Activated naive CD4-positive, alpha-beta T cell (primary cell): ENCODE measurements at places on chromosomes 5 and 9.

- DNase-seq: no peak
These were observed 430.8 kb downstream of the ARHGEF28 start for GRCh38 chr5:74056789-74057164.

DNA sequence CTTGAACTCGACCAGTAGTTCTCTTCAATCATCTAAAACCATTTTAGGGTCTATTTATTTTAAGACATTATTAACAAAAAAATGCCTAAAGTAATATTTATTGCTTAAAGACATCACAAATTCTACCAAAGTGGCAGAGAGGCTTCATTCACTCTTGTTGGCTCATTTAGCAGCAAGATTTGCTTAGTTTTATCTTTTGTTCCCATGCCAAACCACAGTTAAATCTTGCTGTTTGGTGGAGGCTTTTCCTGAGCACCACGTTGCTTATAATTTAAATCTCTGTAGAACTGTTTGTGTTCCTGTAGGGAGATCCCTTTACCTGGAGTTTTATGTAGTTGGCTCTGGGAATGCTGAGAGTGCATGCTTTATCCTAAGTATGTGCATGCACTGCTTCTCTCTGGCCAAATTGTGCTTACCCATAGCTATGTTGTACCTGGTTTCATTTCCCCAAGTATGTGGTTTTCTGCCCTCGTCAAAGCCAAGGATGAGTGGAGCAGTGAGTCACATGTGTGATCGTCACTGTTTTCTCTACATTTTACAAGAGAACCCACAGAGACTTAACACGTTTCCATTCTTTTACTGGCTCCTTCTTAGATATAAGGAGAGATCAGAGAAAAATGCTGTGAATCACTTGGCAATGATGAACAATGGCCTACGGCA lies 42.1 kb upstream of the MAST4 start:
- DNase-seq: no peak

- DNase-seq: no peak
These were observed 86.9 kb upstream of the ALDH1B1 start for GRCh38 chr9:38305582-38305981.

GRCh38 chr9:5578018-5578697 lies 50.7 kb upstream of the RIC1 start:
- DNase-seq: no peak

DNA sequence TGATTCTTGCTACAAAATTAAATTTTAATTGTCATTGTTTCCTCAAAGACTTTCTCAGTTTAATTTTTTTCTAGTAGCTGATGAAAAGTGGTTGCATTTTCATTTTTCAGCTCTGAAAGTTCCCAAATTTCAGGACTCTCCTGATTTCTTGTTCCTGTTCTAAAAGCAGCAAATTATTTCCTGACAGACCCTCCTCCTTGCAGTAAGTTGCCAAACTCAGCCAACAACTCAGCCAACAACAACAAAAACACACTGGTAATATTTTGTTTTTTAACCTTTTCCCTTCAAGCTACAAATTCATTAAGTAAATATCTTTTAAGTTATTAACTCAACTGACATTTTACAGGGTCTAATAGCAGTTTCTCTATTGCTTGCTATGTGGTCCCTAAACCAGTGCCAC lies 487.8 kb upstream of the NUDT12 start:
- DNase-seq: no peak

DNA sequence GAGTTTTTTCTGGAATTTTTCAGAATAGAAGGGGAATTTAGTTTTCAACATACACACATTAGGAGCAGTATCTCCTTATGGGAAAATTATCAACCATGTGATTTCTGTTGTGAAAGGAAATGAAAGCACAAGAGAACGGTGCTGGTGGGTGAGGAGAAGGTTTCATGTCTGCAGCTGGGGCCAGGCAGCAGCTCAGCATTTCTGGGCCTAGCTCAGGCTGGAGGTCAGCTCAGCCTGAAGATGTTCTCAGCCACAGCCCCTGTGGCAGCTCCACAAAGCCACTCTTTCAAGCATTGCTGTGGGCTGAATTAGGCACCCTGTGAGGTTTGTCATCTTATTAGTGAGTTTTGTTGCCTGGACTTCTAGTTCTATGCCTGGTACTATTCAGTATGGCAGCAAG lies 90.3 kb downstream of the DIRAS2 start:
- DNase-seq: no peak

GRCh38 chr5:118646917-118647316 lies 341.4 kb downstream of the DTWD2 start:
- no peak for DNase-seq

DNA sequence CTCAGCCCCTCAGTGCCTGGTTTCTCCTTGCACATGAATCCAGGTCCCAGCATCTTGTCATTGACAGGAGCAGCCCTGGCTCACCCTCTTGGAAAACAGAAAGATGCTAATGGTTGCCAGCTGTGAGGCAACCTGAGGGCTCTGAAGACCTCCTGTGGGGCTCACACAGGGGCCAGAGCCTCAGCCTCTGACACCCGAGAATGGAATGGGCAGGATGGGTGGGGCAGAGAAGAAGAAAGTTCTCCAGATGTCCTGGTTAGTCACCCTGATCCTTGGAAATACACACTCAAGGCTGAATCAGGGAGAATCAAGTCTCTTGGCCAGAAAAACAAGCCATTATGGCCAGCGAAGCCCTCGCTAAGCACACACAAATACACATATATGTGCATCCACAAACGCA lies 32.3 kb upstream of the SPATA31E1 start:
- DNase-seq: no peak

- DNase-seq: no peak
These were observed 388.7 kb downstream of the CETN3 start for GRCh38 chr5:90020575-90021538.

- no peak for DNase-seq
These were observed 80.2 kb downstream of the TRIO start for GRCh38 chr5:14223372-14223771.

- DNase-seq: no peak
These were observed 130.7 kb downstream of the ADAMTS12 start for GRCh38 chr5:33761139-33761538.

DNA sequence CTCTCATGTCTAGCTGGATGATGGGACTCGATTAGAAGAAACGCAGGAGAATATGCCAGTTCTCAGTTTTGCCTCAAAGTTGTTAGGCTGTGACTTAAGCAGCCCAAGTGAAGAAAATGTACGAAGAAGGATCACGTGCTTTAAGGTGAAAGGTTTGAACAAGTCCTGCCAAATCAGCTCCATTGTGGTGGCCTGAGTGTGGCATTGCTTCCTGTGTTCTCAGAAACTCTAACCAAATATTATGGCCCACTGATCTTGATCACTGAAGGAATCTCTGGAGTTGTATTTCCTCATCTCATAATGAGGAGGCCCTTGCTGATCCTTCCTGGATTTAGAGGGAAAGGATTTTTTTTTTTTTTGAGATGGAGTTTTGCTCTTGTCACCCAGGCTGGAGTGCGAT lies 44.0 kb downstream of the OTULIN start:
- DNase-seq: no peak

DNA sequence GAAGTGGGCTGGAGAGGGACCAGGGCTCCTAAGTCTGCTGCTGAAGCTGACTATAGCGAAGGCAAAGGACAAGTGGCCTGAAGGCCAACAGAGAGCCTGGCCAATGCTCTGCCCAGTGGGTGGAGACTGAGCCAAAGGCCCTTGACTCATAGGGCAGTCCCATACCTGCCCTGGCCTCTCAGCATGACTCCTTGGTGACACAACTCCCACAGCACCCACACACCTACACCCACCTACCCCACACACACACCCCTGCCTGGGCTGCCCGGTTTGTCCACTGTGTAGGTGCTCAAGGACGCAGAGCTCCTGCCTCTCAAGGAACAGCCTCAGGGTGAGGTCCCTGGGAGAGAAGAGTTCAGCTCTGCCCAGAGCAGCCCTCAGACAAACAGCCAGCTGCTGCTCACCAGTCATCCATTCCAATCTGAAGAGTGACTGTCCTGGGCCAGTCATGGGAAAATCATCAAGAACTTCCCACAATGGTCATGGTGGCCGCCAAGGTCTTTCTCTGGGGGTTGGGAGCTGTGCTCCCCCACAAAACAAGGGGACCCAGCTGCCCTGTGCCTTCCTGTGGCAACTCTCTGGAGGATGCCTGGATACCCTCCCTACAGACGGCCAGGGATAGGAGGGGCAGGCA lies 5.0 kb downstream of the TNIP1 start:
- no peak for DNase-seq

GRCh38 chr5:149012350-149012749 lies 50.5 kb downstream of the SH3TC2 start:
- no peak for DNase-seq

GRCh38 chr5:132489051-132489770 lies 1.4 kb downstream of the IRF1 start:
- no peak for DNase-seq

DNA sequence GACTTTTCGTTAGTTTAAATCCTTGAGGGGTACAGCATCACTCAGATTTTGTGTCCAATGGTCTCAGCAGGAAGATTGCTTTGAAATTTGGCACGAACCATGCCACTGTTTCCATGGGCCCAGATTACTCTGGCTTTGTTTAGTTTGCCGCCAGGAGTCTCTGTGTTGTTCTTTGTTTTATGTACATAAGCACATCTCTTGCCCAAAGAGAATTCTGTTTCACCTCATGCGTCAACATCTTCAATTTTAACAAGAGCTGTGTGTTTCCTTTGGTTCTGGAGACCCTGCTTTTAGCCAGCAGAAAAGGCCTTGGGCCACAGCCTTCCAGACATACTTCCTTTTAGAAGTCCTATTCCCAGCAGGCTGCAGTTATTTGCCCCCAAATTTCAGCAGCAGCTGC lies 62.4 kb downstream of the TNPO1 start:
- DNase-seq: no peak

- no peak for DNase-seq
These were observed 30.7 kb downstream of the HRH2 start for GRCh38 chr5:175688352-175689146.

- no peak for DNase-seq
These were observed 124.5 kb upstream of the NFIB start for GRCh38 chr9:14438232-14439021.

- DNase-seq: no peak
These were observed 186.4 kb downstream of the CDK5RAP2 start for GRCh38 chr9:120393386-120394057.

- DNase-seq: no peak
These were observed 375.3 kb upstream of the PRR16 start for GRCh38 chr5:120088836-120089235.

GRCh38 chr5:76821136-76821535 lies 2.3 kb downstream of the F2RL1 start:
- DNase-seq: no peak

DNA sequence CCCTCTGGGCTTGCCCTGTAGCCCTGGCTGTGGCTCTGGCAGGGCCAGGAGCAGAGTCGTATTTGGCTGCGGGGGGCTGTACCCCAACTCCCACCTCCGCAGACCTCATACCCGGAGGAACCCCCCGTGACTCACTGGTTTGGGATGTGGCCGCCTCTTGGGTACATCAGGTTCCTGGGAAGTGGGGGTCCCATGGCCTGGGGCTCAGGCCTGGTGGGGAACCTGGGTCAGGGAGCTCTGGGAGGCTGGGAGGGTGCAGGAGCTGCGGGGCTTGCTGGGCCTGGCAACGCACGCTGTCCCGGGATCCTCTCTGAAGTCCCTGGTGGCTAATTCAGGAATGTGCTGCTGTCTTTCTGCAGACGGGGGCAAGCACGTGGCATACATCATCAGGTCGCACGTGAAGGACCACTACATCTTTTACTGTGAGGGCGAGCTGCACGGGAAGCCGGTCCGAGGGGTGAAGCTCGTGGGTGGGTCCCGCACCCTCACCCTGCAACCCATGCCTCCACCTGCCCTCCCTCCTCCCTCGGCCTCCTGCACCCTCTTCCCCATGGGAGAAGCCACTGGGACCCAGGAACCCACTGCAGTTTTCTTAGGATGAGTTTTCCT lies 2.4 kb downstream of the LCN1 start:
- no peak for DNase-seq

GRCh38 chr5:140546851-140547507 lies 483 bp upstream of the EIF4EBP3 start:
- DNase-seq: no peak

GRCh38 chr9:123960965-123961364 lies 31.0 kb upstream of the DENND1A start:
- DNase-seq: no peak

DNA sequence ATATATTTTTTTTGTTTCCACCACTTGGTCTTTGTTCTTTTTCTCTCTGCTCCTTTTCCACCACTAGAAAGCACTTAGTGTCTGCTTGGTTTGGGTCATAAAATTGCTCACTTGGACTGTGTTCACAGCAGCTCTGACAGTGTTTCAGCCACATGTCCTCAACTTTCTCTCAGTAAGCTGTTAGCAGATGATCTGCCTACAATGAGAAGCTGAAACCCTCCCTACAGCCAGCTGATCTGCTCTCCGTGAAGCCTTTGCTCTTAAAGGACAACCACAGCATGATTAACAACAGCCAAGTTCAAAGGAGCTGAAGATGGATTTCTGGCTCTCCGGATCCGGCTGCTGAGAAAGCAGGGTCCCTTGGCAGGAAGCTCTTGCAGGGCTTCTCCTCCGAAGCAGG lies 31.6 kb downstream of the PRLR start:
- DNase-seq: no peak

DNA sequence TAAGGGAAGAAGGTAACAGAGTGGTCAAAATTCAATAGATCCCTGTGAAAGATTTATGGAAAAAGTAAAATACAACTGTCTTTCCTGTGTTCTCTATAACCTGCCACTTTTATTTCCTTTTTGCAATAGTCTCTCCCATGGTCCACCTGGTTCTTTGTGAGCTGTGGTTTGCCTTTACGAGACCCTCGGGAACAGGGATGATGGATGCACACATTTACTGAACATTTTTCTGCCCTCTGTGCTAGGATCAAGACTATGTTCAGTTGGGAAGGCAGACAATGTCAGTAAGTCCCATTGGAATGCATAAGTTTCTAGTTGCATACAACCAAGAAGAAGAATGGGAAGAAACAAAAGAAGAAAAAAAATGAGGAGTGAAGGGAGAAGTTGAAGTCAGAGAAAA lies 281.2 kb downstream of the TRPM3 start:
- no peak for DNase-seq

DNA sequence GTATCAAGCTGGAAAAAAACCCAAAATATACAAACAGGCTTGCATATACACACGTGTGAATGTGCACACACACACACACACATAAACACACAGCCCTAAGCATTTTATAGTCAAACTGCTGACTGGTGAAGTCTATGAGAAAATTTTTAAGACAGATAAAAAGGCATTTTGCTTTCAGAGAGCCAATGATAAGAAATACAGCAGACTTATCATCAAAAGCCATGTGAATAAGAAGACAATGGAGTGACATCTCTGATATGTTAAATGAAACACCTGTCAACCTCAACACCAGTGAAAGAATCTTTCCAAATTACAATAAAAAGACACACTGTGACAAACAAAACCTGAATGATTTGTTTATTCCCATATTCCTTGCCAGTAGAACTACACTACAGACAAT lies 233.3 kb downstream of the CDH9 start:
- DNase-seq: no peak

- no peak for DNase-seq
These were observed 17.9 kb downstream of the TMEM167A start for GRCh38 chr5:83059341-83059740.

DNA sequence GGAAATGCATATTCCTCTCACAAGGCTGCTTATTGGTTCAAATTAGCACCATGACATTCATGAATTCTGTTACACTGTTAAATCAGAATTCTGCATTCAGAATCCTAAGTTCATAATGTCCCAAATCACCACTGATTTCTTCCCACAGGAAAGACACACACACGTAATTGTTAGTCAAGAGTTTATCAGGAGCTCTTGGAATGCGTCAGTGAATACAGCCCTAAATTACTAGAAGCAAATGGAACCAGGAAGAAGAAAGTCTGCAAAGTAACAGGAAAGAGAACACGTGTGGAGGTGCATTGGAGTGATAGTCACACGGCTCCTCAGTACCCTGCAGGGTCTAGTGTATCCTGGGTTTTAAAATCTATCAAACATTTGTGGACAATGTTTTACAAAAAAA lies 110.2 kb downstream of the ANXA2R start:
- no peak for DNase-seq
